Neuronal stem cell (in vitro differentiated cells): ENCODE measurements at places on chromosomes 1 and 21.
A peak's percentile ranks its signal among the peaks of the same experiment; 100 is the strongest.

DNA sequence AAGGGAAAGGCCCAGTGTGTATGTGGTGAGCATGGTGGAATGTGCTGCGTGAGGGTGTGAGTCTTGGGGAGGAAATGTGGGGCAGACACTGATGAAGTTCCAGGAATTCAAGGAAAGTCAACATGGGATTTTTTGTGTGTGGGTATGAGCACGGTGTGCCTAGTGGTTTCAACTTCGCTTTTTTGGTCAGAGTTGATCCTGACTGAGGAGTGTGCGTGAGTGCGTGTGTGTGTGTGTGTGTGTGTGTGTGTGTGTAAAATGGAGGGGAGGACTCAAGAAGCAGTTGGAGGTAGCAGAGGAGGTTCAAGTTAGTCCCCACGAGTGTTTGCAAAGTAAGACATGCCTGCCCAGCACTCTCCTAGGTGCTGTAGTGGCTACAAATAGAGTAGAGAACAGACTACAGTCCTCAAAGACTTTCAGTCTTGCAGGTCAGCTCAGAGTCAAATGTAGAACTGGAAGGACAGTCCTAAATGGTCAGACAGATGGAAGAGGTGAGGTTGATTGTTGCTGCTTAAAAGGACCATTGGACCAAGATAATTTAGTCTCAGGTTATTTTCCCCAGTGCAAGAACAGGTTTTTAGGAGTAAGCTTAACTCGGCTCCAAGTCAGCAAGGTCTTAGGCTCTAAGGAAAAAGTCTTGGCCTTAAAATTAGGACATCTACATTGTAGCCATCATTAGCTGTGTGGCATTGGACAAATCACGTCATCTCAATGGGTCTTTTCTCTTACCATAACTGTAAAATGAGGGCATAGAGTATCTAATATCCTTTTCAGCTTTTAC lies 25.0 kb downstream of the SLAMF1 start:
- DNase-seq, result no peak
- H3K4me3 ChIP-seq, result no peak overlapping the region
- no peaks in the 10 kb centered on the region for H3K4me1 ChIP-seq
- H3K36me3 ChIP-seq, result no peaks in the 10 kb centered on the region
- no peaks in the 10 kb centered on the region for H3K27me3 ChIP-seq

DNA sequence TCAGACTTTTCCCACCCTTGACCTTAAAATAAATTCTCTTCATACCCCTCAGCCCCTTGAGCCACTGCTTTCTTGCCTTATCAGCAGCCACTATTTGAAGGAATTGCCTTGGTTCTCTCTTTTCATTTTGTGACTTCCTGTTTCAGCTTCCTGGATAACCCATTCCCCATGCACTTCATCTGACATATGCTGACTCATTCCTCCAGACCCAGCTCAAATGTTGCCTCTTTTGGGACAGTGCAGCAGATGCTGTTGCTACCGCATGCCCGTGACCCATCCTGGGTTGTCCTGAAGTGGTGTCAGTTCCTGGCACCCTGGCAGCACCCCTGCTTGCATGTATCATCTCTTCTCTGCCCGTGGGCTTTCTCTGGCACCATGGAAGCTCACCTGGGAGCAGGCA lies 496.1 kb downstream of the PTPRU start:
- no peak overlapping the region for H3K4me3 ChIP-seq
- no peak overlapping the region for H3K27ac ChIP-seq
- no peaks in the 10 kb centered on the region for H3K27me3 ChIP-seq
- H3K4me1 ChIP-seq, result no peaks in the 10 kb centered on the region
- no peaks in the 10 kb centered on the region for H3K36me3 ChIP-seq

DNA sequence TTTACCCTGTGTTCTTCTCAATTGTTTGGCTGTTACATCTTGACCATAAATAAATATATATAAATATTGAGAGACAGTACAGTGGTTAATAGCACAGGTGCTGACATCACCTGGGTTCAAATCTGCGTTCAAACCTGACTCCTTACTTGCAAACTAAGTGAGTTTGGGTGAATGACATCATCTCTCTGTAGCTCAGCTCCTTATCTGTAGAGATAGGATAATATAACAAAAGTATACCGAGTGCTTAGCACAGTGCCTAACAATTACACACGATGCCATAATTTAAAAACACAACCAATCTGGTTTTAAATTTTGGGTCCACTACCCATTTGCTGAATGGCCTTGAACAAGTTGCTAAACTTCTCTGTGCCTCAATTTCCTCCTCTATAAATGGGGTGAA lies 86.6 kb downstream of the RRAGC start:
- H3K4me3 ChIP-seq, result no peak overlapping the region
- no peaks in the 10 kb centered on the region for H3K4me1 ChIP-seq
- H3K27me3 ChIP-seq, result no peaks in the 10 kb centered on the region
- H3K27ac ChIP-seq, result no peak overlapping the region
- no peaks in the 10 kb centered on the region for H3K36me3 ChIP-seq

GRCh38 chr1:9306006-9306405 lies 13.3 kb downstream of the SPSB1 start:
- H3K36me3 ChIP-seq, result no peaks in the 10 kb centered on the region
- H3K27ac ChIP-seq, result no peak overlapping the region
- no peaks in the 10 kb centered on the region for H3K27me3 ChIP-seq
- DNase-seq, result no peak

DNA sequence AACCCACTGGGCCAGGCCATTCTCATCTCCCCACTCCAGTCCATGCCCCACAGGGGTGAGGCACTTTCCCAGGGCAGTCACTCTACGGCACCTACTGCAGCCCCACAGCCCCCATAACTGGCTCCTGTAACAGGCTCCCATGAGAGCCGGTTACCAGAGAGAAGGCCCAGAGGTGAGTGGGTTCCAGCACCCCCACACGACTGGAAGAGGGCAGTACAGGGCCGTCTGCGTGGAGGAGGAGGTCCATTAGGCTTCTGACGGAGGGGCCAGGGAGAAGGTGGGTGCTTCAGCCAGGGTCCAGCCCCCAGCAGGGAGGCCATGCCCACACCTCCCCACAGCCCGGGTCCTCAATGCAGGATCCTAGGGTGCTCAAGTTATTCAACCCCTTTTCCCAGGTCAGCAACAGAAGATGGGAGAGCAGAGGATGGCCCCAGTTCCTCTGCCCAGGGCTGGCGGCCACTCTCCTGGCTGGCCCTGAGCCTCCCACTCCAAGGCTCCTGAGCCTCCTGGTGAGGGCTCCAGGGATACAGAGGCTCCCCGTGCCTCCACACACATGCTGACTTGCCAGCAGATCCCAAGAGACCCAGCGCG lies 1.6 kb downstream of the ACAP3 start:
- no peak overlapping the region for H3K27ac ChIP-seq
- no peaks in the 10 kb centered on the region for H3K27me3 ChIP-seq
- peaks cover 36% of the 10 kb centered on the region for H3K4me1 ChIP-seq
- no peak for DNase-seq

GRCh38 chr1:94725566-94725965 lies 94.6 kb upstream of the SLC44A3 start:
- no peak overlapping the region for H3K4me3 ChIP-seq
- no peaks in the 10 kb centered on the region for H3K36me3 ChIP-seq
- DNase-seq, result no peak
- no peaks in the 10 kb centered on the region for H3K4me1 ChIP-seq

DNA sequence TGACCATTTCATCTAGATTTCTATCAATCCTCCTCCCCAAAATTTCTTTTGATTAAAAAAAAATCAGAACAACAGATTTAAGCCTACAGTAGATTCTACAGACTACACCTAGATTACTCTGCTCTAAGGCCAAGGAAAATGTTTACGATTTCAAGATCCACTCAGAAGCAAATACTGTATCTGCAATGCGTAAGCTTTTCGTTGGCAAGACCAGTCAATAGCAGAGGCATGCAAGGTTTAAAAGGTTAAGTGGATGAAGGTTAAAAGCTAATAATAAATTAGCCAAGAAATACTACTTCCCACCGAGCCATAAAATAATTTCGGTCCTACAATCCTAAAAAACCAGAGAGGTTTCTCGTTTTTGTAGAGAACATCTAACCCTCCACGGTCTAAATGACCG lies 1.3 kb downstream of the CLSTN1 start:
- no peaks in the 10 kb centered on the region for H3K27me3 ChIP-seq
- H3K27ac ChIP-seq, result no peak overlapping the region
- no peak for DNase-seq
- peaks cover 3% of the 10 kb centered on the region for H3K36me3 ChIP-seq
- peaks cover 14% of the 10 kb centered on the region for H3K4me1 ChIP-seq

DNA sequence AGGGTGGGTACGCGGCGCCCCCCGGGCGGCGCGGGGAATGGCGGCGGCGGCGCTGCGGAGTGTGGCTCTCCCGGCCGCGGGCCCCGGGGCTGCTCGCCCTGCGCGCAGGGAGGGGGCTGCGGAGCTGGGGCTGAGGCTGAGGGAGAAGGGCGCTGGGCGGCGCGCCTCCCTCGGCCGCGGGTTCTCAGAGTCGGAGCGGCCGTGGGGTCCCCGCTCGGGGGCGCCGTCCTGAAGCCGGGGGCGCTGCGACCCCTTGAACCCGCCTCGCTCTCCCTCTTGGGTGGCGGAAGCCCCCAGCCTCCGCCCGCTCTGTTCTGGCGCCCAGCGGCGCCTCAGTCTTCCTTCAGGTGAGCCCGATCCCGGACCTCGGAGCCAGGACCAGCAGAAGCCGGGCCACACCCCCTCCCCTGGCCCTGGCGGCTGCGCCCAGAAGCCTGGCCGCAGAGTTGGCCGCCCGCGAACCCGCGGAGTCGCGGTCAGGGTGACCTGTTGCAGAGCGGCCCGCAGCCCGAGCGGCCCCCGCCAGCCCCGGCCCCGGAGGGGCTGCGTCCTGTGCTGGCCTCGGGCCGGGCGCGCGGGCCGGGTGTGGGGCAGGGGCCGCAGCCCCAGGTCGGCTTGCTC lies 532 bp downstream of the RALGPS2 start:
- peaks cover 7% of the 10 kb centered on the region for H3K4me1 ChIP-seq
- H3K4me3 ChIP-seq, result peak overlapping the region; percentile 96
- peak overlapping the region; percentile 89 for H3K27ac ChIP-seq
- no peaks in the 10 kb centered on the region for H3K36me3 ChIP-seq

DNA sequence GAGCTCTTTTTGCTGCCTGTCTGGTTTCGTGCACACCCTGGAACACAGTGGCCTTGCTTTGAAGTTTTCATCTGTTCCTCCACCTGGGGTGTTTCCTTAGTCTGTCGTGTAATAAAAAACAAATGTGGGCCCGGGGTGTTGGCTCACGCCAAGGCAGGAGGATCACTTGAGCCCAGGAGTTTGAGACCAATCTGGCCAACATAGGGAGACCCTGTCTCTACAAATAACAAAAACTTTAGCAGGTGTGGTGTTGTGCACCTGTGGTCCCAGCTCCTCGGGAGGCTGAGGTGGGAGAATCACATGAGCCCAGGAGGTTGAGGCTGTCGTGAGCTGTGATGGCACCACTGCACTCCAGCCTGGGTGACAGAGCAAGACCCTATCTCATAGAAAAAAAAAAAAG lies 4.5 kb downstream of the NCMAP start:
- no peak for DNase-seq
- H3K27me3 ChIP-seq, result peaks cover 24% of the 10 kb centered on the region
- no peak overlapping the region for H3K4me3 ChIP-seq
- no peaks in the 10 kb centered on the region for H3K4me1 ChIP-seq
- no peak overlapping the region for H3K27ac ChIP-seq
- no peaks in the 10 kb centered on the region for H3K36me3 ChIP-seq

DNA sequence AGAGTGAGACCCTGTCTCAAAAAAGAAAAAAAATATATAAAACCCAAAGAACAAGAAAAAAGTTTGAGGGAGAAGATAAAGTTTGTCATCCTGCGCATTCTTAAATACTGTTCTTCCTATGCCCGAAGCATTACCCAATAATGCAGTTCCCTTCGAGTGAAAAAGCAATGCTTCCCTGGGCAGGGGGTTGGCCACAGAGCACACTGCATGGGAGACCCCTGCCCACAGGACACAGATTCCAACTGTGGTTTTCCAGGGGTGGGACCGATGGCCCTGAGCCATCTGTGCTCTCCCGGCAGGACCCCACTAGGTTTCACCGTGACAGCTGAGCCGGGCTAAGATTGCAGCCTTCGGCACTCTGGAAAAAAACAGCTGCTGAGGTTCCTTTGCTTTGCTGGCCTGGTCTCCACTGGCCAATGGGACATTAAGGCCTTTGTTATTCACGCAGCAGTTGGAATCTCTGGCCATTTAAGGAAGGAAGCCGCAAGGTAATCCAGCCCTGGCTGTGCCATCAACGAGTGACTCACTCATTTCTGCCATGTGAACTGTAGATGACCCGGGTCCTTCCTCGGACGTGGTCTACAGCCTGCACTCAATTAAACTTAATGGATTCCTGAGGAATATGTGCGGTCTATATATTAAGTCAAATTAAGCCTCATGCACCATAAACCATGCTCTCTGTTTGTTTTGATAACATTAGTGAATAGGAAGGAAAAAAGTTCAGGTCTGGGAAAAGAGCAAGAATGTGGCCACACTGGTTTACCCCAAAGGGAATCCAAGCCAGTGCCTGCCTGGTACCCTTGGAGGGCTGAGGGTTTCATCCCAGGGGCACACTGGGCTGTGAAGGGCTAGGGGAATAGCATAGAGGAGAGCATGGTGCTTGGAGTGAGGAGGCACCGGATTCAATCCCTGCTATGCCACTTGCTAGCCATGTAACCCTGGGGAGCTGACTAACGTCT lies 163.2 kb downstream of the ZBTB18 start:
- H3K27ac ChIP-seq, result no peak overlapping the region
- no peak overlapping the region for H3K4me3 ChIP-seq
- DNase-seq, result no peak
- no peaks in the 10 kb centered on the region for H3K27me3 ChIP-seq
- H3K4me1 ChIP-seq, result peaks cover 3% of the 10 kb centered on the region
- no peaks in the 10 kb centered on the region for H3K36me3 ChIP-seq

DNA sequence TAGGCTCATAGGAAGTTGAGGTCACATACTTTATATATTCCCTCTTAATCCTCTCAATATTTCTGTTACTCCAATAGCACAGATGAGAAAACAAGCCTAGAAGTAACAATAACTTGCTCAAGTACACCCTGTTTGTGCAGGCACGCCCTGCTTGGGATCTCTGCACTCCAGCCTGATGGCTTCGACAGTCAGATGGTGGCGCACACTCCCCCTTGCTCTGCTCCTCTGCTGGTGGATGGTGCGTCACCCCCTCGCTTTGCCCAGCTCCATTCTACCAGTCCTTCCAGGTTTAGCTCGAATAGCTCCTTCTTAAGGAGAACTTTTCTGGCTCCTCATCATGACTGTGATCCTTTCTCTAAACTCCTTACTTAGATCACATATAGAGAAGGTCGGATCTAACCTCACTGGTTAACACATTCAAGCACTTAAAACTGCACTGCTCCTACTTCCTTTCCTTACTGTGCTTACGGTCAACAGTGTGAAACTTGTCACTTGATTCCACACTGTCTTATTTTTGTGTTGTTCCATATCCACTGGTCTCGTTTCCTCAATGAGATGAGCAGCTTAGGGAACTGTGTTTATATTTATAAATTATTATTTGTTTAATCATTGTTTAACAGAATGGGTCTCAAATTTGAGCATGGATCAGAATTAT lies 3.0 kb downstream of the TSPAN2 start:
- no peak overlapping the region for H3K27ac ChIP-seq
- no peak for DNase-seq
- peaks cover 35% of the 10 kb centered on the region for H3K27me3 ChIP-seq
- no peaks in the 10 kb centered on the region for H3K36me3 ChIP-seq

DNA sequence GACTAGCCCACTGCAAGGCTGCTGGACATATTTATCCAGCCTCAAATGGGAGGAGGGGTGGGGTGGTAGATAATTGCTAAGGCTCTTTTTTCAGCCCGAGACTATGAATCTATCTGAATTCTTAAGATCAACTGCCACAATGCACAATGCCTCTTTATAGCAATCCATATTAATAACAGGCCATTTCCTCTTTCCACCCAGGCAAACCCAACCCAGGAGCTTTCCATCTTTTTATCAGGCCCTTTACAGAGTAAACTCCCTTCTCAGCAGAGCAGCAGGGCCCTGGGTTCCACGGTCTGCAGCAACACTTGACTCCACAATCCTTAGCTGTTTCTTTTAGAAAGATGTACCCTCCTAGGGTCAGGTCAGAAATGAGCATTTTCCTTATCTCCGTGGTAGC lies 806 bp downstream of the DDOST start:
- no peak for DNase-seq
- H3K27ac ChIP-seq, result no peak overlapping the region
- H3K4me1 ChIP-seq, result peaks cover 8% of the 10 kb centered on the region
